Activated CD4-positive, alpha-beta T cell treated with anti-CD3 and anti-CD28 coated beads for 24 hours (primary cell): ENCODE measurements at places on chromosomes 5 and 9.

- DNase-seq: no peak
These were observed 103.1 kb downstream of the PAX5 start for GRCh38 chr9:36930941-36931340.

DNA sequence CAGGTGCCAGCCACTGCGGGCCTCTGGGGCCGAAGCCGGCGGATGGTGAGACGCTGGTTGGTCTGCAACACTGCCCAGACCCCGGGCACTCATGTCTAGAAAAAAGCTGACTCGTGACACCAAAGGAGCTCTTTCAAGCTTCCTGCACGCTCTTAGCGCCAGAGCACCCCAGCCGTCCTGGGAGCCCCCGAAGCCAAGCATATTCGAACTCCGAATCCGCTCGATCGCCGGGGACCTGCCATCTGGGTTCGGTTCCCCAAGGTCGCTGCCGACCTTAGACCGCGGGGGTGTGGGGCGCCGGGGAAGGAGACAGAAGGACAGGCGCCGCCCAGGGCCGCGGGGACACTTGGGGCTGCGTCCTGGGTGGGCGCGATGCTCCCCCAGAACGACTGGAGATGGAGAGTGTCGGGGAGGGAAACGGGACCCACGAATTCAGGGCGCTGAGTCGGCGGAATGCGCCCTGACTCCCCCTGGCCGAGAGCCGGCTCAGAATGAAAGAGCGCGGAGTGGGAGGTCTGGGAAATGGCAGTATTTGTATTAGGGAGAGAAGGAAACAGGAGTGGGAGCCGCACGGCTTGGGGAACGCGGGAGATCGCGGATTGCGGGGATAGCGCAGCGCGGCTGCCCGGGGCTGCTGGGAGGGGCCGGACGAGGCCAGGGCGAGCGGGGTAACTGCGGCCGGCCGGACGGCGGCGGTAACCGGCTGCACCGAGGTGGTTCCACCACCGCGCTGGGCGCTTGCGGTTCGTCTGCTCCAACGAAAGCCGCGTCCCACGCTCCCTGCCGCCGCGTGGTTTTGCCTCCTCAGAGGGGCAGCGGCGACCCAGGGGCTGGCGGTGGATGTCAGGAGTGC is 20.1 kb upstream of the MARCHF6 start:
- no peak for DNase-seq

- DNase-seq: no peak
These were observed 15.0 kb downstream of the ARHGAP26 start for GRCh38 chr5:142785206-142785605.

DNA sequence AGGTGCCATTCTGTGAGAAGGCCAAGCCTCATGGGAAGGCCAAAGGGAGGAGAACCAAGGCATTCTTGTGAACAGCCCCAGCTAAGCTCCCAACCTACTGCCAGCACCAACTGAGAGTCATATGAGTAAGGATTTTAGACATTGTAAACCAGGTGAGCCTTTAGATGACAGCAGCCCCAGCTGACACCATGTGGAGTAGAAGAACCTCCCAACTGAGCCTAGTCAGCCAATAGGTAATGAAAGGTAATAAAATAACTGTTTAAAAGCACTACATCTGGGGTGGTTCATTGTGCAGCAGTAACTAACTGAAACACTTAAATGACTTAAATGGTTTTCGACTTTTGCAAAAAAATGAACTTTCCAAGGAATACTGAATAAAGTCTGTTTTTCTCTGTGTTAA is 172.6 kb upstream of the KIF2A start:
- no peak for DNase-seq
